ENCODE measurements at places on chromosomes 5 and 9.

- no peak for DNase-seq
Measured at GRCh38 chr9:34986540-34987047, 3.0 kb upstream of the DNAJB5 start.

DNA sequence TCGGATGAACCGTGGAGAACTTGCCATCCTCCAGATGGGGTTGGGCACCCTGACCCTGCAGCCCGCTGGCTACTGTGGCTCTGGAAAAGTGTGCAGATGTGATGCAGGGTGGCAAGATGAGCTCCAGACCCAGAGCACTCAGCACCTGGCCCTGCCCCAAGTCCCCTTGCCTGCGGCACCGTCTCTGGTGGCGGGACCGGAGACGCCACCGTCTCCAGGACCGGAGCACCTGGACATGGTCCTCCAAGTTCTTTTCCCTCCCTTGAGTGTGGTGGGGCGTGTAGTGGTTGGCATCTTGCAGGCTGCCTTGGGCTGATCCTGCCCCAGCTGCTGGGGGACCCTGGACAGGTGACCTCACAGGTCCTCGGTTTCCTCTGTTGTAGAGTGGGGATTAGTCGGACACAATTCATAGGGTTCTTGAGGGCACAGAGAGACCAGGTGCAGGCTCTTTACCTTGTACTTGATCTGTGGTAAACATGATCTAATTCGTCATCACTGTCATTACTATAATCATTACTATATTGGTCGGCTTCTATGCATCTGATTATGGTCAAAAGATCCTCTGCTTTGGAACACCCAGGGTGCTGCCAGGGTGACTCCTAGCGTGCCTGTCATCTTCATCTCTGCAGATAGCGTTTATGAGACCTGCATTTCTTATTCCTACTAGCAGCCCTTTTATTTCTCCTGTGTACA lies 83.5 kb downstream of the COL5A1 start:
- no peak for DNase-seq

DNA sequence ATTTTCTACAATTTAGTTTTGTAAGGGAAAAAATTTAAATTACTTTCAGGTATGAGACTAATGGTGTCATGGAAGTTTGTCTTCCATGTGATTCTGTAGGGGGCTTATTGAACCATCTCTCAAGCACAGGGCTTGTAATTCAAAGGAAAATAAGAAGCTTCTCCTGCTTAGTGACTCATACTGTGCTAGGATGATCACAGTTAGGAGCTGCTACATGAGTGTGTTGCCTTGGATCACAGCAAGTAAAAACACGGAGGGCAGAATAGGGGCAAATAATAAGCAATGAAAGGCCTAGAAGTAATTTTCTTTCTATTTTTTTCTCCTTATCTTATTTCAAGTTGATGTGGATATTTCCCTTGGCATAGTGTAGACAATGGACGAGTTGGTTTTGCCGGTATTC lies 28.9 kb downstream of the TMEM167A start:
- DNase-seq, result no peak

DNA sequence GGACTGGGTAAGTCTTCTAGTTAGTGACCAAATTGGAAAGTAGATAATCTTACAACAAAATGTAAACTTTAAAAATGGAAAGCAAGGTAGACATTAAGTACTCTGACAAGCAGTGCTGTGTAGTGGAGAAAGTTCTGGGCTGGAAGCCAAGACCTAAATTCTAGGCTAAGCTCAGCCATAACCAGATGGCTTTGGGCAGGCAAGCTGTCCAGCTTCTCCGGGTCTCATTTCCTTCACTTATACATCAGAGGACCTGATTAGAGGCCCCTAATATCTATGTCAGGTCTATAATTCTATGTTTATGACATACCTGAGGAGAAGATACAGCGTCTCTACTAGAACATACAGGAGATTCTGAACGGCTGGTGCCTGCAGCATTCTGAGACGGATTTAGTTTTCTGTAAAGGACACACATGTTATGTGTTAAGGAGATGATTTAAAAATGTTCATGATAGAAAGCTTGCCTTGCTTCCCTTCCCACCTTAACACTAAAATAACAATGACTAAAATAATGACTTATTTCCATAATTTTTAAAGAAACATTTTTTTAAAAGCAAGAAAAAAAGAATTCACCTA lies 61.2 kb downstream of the ELL2 start:
- no peak for DNase-seq

- DNase-seq, result peak; percentile 14
Measured at GRCh38 chr9:69931340-69931739, 110.7 kb downstream of the CFAP95 start.

GRCh38 chr9:27124151-27124550 lies 15.1 kb downstream of the TEK start:
- no peak for DNase-seq
